Panc1 (cell line): ENCODE measurements at places on chromosomes 6 and 20. TPM values are rescaled to one million over a fixed set of nuclear protein-coding genes. Genes with fewer than 3 reads are reported as not detected.

F13A1 gene
- 0.26 TPM for total RNA-seq

GRCh38 chr6:167730441-167730840, 96.3 kb upstream of the AFDN start:
- no peak overlapping the region for H3K4me3 ChIP-seq
- no peaks in the 10 kb centered on the region for H3K36me3 ChIP-seq
- DNase-seq: no peak
- peaks cover 7% of the 10 kb centered on the region for H3K27me3 ChIP-seq
- no peak overlapping the region for H3K27ac ChIP-seq

TMEM217 gene
- total RNA-seq: 4.0 TPM

DNA sequence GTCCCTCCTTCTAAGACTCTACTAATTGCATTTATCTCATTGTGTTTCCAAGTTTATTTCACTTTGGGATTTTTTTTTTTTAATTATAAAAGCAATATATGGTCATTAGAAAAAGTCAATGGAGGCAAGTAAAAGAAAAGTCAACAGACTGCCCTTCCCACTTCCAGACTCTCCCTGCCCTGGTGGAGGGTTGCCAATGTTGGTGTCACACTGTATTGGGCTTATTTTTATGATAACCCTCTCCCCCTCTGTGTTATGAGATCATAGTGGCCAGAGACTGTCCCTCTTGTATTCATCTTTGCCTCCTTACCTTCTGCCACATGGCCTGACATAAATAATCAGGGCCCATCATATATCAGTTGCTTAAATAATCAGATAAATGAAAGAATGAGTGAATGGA, 63.4 kb downstream of the LRRC1 start:
- H3K4me1 ChIP-seq: no peaks in the 10 kb centered on the region
- no peak overlapping the region for H3K27ac ChIP-seq
- H3K4me3 ChIP-seq: no peak overlapping the region
- no peaks in the 10 kb centered on the region for H3K27me3 ChIP-seq

DNA sequence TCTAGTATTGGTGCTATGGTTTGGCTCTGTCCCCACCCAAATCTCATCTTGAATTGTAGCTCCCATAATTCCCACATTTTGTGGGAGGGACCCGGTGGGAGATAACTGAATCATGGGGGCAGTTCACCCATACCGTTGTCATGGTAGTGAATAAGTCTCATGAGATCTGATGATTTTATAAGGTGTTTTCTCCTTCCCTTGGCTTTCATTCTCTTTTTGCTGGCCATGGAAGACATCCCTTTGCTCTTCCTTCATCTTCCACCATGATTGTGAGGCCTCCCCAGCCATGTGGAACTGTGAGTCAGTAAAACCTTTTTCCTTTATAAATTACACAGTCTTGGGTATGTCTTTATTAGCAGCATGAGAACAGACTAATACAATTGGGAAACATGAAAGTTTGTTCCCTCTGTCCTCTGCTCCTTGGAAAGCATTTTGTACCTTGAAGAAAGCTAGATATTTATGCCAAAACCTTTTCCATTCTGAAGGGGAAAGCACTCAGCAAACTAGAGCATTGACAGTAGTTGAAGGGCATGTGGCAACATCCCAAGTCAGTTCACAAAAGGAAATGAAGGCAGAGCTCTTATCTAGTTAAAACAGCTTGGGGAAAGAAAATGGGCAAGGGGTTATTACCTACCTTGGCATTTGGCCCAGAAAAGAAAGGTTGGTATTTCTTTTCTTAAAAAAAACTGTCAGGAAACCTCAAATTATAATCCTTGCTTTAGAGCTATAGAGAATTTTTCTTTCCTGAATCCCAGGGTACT, 10.7 kb upstream of the TNFAIP3 start:
- H3K36me3 ChIP-seq: no peaks in the 10 kb centered on the region
- H3K27ac ChIP-seq: no peak overlapping the region
- H3K4me1 ChIP-seq: no peaks in the 10 kb centered on the region
- no peaks in the 10 kb centered on the region for H3K27me3 ChIP-seq
- H3K4me3 ChIP-seq: no peak overlapping the region
- DNase-seq: no peak
